ENCODE measurements at places on chromosomes 6 and 20.

GRCh38 chr6:150535151-150535804, 64.4 kb upstream of the PLEKHG1 start:
- no peak for DNase-seq

DNA sequence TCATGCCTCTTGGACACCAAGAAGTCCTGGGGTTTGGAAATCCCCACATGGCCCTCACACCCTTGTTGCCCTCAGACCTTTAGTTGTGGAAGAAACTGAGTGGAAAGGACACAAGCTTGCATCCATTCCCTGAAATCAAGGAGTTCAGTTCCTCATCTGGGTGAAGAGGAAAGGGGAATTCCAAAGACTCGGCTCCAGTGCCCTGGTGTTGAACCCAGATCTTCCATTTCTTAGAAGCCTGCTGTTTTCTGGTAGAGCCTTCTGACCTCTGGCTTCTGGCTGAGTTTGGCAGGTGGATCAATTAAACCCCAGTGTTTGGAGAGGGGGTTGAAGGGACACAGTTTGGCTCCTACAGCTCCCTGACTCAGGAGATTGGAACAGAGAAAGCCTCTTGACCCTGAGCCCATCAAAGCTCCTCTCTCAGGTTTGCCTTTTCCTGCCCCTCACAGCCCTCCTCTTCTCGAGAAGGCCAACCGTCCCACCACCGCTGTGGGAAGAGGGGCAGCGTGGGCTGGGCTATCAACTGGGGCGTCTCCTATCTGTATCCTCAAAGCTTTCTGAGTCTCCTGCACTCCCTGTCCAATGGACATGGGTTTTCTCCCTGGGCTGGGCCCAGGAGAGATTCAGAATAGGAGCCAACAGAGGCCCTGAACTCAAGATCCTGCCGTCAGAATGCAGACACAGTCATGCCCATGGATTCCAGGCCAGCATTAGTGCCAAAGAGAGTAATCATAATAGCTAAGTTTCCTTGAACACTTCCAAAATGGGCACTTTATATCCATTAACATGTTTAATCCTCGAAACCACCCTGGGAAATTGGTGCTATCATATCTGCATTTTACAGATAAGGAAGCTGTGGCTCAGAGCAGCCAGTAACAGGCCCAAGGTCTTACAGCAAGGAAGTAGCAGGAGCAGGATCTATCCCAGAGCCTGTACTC, 146.2 kb downstream of the VEGFA start:
- no peak for DNase-seq

- DNase-seq, result no peak
Measured at GRCh38 chr6:4935486-4935885, 68.4 kb downstream of the RPP40 start.

- no peak for DNase-seq
Measured at GRCh38 chr20:25188218-25188617, 7.3 kb upstream of the ENTPD6 start.

Measured in EH (cell line).